ENCODE measurements at places on chromosomes 6 and 20. TPM values are rescaled to one million over a fixed set of nuclear protein-coding genes. Genes with fewer than 3 reads are reported as not detected.
A peak's percentile ranks its signal among the peaks of the same experiment; 100 is the strongest.

The GSTA4 gene
- total RNA-seq: 14.1 TPM

DNA sequence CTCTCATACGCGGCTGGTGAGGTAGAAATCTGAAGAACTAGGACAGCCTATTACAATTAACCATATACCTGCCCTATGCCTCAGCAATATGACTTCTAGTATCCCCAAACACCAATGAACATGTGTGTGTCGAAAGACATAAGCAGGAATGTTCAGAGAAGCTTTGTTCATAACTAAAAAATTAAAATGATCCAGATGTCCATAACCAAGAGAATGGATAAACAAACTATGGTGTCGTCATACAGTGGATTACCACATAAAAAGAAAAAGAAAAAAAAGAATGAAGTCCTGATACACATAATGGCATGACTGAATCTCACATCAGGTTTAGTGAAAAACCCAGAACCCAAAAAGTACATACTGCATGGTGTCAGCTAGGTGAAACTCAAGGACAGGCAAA, 73.9 kb downstream of the MDN1 start:
- DNase-seq: no peak

DNA sequence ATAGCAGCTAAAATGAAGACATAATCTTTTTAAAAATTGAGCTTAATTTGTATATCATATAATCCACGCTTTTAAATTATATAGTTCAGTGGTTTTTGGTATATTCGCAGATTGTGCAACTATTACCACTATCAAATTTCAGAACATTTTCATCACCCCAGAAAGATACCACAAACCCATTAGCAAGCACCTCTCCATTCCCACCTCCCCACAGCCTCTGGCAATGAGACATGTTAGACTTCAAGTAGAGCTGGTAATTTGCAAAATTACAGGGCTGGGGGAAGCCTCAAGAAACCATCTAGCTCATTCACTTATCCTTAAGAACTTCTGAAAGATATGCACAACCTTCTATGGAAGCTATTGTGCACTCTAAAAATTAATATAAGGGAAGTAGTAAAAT, 37.2 kb downstream of the TRMT6 start:
- DNase-seq: no peak

- DNase-seq: no peak
These were observed 52.0 kb downstream of the PRDM1 start for GRCh38 chr6:106138151-106138550.

DNA sequence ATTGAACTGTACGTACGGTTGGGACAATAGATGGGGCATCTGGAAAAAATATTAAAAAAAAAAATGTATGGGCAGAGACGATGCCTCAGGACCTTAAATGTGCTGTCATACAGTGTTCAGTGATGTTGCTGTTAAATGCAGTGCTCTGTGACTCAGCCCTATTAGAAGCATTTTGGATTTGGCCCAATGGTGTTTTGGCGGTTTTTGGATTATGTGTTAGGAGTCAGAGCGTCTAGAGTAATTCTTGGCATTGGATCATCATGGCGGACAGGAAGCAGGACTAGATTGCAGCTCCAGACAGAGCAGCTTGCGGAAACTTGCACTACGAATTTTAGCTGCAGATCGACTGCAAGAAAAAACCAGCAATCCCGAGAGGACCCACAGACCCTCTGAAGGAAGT, 280.0 kb downstream of the SOX4 start:
- DNase-seq: no peak

- DNase-seq: no peak
These were observed 485.3 kb upstream of the BTBD3 start for GRCh38 chr20:11432407-11432806.

- DNase-seq: peak; percentile 61
These were observed 63.3 kb downstream of the DLL1 start for GRCh38 chr6:170227521-170227983.

- no peak for DNase-seq
These were observed 71.3 kb downstream of the EFHC1 start for GRCh38 chr6:52491203-52492069.

Data from pancreas (tissue), 10 donors.